ENCODE measurements at places on chromosomes 12 and 14. TPM values are rescaled to one million over a fixed set of nuclear protein-coding genes. Genes with fewer than 3 reads are reported as not detected.

Gene KNTC1
- 20.9 TPM for total RNA-seq

Gene NANOG
- total RNA-seq, result not detected

Gene GYS2
- total RNA-seq, result not detected

Gene LMNTD1
- total RNA-seq, result 1.1 TPM

Gene IL22
- total RNA-seq, result not detected

Gene NID2
- total RNA-seq, result 8.9 TPM

Gene GALNT16
- total RNA-seq, result 5.5 TPM

Gene CLEC2B
- total RNA-seq, result 2.7 TPM

Gene CCDC196
- not detected for total RNA-seq

Gene B3GNT4
- 7.2 TPM for total RNA-seq

Gene SMCO2
- 0.78 TPM for total RNA-seq

Gene ALX1
- 0.16 TPM for total RNA-seq

Gene GPR65
- 0.47 TPM for total RNA-seq

Gene GPR135
- 5.9 TPM for total RNA-seq

Gene ANKS1B
- total RNA-seq, result 452 TPM

Gene CRACR2A
- 1.1 TPM for total RNA-seq

Gene CELA1
- not detected for total RNA-seq
